ENCODE measurements at places on chromosomes 1 and 21.
A peak's percentile ranks its signal among the peaks of the same experiment; 100 is the strongest.

- H3K27ac ChIP-seq = no peak overlapping the region
- H3K4me1 ChIP-seq = peaks cover 10% of the 10 kb centered on the region
- no peaks in the 10 kb centered on the region for H3K27me3 ChIP-seq
- DNase-seq = no peak
Observed at GRCh38 chr21:31604591-31605190, 54.8 kb upstream of the SOD1 start.

- H3K27ac ChIP-seq = no peak overlapping the region
- H3K4me1 ChIP-seq = no peaks in the 10 kb centered on the region
- no peak for DNase-seq
- no peaks in the 10 kb centered on the region for H3K36me3 ChIP-seq
Observed at GRCh38 chr1:200290010-200290685, 119.7 kb downstream of the ZNF281 start.

- H3K4me3 ChIP-seq = no peak overlapping the region
- no peaks in the 10 kb centered on the region for H3K36me3 ChIP-seq
- H3K27me3 ChIP-seq = peaks cover 4% of the 10 kb centered on the region
Observed at GRCh38 chr1:168720839-168721238, 8.2 kb downstream of the DPT start.

DNA sequence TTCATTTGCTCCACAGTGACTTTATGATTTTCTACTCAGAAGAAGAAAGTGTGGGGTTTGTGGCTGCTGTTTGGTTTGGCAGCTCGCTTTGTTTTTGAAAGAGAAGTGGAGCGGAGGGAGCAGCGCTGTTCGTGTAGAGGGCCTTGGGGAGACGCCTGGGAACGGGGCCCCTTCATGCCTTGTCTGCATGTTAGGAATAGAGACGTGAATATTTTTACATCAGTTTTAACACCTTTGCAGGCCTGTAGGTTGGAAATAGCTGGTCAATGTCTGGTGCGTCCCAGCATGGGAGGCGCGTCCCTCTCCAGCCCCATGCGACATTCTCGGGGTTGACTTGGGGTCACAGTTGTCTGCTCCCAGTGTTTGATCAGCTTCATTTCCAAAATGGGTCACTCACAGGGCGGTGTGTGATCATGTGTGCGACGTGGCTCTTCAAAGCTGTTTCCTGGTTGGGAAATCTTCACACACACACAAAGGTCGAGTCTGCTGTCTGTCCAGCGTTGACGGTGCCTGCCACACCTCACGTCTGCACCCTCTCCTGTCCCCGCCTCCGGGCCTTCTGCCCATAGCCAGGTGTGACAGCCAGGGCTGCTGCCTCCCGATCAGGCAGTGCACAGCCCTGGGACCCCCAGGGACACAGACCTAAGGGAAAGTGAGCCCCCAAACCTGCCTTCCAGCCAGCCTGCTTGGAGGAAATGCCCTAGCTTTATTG is 149.2 kb downstream of the PSMG1 start:
- H3K27ac ChIP-seq = peak overlapping the region; percentile 18
- DNase-seq = no peak
- H3K27me3 ChIP-seq = peaks cover 7% of the 10 kb centered on the region
- H3K4me1 ChIP-seq = peaks cover 53% of the 10 kb centered on the region
- no peaks in the 10 kb centered on the region for H3K36me3 ChIP-seq

DNA sequence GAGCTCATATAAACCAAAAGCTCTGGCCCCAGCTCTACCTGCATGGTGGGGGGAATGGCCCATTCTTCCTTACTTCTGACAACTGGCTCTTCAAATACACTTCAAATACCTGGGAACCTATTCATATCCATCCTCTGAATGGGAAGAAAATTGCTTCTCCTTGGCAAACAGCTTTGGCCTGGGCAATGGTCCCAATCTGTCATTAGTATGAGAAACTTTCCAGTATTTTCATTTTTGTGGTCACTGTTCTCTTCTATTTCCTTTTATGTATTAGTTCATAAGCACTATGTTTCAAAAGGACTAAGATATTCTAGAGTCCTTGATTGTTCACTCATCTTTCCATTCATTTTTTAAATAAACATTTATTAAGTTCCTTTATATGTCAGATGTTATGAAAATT is 5.2 kb upstream of the HSD3B2 start:
- no peaks in the 10 kb centered on the region for H3K4me1 ChIP-seq
- H3K4me3 ChIP-seq = no peak overlapping the region
- no peak for DNase-seq
- H3K27ac ChIP-seq = no peak overlapping the region
- H3K27me3 ChIP-seq = peaks cover 4% of the 10 kb centered on the region

- no peaks in the 10 kb centered on the region for H3K36me3 ChIP-seq
- H3K27me3 ChIP-seq = no peaks in the 10 kb centered on the region
- no peak overlapping the region for H3K27ac ChIP-seq
- no peak overlapping the region for H3K4me3 ChIP-seq
- DNase-seq = no peak
- peaks cover 13% of the 10 kb centered on the region for H3K4me1 ChIP-seq
Observed at GRCh38 chr1:25526753-25527152, 16.7 kb upstream of the LDLRAP1 start.

DNA sequence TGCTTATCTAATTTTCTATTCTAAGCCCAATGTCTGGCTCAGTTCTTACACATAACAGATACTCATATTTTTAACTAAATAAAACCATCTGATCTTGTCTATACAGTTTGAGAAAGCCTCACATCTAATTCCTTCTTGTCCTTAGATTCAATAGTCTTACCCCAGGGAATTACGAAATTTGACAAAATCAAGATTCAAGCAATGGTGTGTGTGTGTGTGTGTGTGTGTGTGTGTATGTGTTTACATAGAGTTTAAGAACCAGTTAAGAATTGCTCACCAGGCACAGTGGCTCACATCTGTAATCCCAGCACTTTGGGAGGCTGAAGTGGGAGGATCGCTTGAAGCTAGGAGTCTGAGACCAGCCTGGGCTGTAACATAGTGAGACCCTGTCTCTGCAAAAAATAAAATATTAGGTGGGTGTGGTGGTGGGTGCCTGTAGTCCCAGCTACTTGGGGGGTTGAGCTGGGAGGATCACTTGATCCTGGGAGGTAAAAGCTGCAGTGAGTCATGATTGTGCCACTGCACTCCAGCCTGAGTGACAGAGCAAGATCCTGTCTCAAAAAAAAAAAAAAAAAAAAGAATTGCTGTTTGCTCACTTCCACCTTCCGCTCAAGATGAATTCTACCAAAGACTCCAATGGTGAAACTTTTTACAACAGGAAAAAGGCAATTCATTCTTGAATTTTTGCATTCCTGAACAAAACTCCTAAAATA is 6.2 kb downstream of the WDR64 start:
- no peak for DNase-seq
- no peaks in the 10 kb centered on the region for H3K4me1 ChIP-seq
- no peaks in the 10 kb centered on the region for H3K36me3 ChIP-seq
- H3K27ac ChIP-seq = no peak overlapping the region
- no peak overlapping the region for H3K4me3 ChIP-seq

DNA sequence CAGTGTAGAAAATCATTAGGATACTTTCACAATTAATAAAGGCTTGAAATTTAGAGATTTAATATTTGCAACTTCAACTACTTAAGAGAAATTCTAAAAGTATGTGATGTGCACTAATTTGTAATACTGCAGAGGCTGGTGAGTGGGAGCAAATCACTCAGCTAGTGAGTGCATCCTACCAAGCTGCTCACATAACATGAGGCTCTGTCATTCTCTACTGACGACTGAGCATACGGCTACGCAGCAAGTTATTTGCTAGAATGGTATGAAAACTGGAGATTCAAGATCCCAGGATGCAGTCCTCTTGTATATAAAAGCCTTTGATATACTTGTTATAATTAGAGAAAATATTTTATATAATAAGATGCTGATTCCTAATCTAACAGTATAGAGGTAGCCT is 90.1 kb downstream of the ATP1B1 start:
- DNase-seq = no peak
- H3K4me1 ChIP-seq = peaks cover 6% of the 10 kb centered on the region
- H3K4me3 ChIP-seq = no peak overlapping the region
- H3K27ac ChIP-seq = no peak overlapping the region
- H3K36me3 ChIP-seq = peaks cover 6% of the 10 kb centered on the region

GRCh38 chr1:2022063-2022770 is 3.1 kb downstream of the GABRD start:
- H3K4me1 ChIP-seq = no peaks in the 10 kb centered on the region
- peaks cover 56% of the 10 kb centered on the region for H3K27me3 ChIP-seq
- no peaks in the 10 kb centered on the region for H3K36me3 ChIP-seq
- H3K27ac ChIP-seq = no peak overlapping the region

DNA sequence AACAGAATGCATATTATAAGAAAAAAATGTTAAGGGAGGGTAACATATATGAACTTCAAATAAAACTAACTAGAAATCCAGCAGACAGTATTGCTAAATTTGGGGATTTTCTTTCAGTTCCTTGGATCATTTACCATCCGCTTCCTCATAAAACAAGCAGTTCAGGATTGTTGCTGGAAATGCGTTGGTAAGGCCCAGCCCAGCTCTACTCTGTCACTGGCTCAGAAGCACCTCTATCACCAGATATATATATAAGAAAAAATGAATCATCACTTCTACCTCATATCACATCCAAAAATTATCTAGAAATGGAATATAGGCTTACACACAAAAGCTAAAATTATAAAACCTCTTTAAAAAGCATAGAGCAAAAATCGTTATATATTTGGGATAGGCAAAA is 28.2 kb upstream of the COG2 start:
- H3K27me3 ChIP-seq = peaks cover 2% of the 10 kb centered on the region
- H3K4me3 ChIP-seq = no peak overlapping the region
- H3K27ac ChIP-seq = no peak overlapping the region
- H3K36me3 ChIP-seq = no peaks in the 10 kb centered on the region
- H3K4me1 ChIP-seq = peaks cover 17% of the 10 kb centered on the region
- no peak for DNase-seq

DNA sequence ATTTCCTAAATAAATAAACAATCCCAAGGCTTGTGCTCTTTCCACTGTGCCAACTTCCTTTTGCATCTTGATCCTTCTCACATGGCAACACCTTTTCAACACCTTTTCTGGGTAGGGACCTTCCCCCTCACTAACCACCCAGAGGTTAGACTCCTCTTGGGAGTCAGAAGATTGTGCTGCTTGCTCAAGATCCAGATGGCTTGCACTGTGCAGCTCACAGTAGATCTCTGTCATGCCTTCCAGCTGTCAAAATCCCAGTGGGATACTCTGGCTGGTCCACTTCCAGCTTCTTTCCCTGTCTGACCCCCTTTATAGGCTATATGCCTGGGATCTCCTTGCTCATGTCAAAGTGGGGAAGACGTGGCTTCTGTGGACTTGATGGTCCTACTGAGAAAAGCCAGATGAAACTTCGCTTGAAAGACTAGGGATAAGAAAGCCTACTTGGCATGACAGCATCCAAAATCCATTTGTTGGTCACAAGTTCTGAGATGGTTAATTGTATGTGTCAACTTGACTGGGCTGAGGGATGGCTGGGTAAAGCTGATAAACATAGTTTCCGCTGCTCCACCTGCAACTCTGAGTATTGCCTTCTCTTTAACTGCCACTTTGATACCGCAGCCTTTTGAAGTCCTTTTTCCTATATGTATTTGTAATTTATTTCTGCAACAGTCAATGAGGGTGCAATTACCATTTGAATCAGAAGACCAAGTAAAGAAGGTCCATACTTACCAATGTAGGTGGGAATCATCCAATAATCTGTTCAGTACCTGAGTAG is 74.5 kb downstream of the S1PR1 start:
- no peak for DNase-seq
- peaks cover 27% of the 10 kb centered on the region for H3K4me1 ChIP-seq
- peaks cover 23% of the 10 kb centered on the region for H3K27me3 ChIP-seq

DNA sequence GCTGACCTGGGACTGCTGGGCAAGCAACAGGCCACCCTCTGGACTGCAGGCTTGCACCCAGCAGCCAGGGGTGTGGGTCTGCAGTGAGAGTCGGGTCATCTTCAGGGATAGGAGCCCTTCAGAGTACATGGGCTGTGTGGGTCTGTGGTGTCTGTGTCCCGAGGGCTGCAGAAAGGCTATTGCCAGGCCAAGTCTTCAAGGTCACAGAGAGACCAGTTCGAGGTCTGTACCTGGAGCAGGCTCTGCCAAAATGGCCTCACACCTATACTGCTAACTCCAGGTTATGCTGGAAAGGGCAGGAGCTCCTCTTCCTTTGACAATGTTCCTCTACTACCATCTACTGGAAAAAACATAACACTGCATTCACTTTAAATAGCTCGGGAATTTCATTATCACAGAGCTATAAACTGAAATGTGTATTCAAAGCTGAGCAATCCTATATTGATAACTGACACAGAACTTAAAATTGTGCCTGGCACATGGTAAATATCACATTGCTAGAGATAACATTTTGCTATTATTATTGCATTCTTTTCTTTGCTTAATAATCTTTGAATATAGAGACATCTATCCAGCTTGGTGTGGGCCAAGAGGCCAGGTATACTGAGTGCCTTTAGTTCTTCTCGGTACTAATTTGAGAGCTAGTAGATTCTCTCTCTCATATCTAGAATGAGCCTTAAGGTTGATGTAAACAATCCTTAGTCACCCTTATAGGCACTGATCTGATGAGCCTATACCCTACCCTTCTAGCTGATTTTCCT is 6.9 kb upstream of the DNAH14 start:
- no peak overlapping the region for H3K27ac ChIP-seq
- H3K36me3 ChIP-seq = no peaks in the 10 kb centered on the region
- no peaks in the 10 kb centered on the region for H3K27me3 ChIP-seq

DNA sequence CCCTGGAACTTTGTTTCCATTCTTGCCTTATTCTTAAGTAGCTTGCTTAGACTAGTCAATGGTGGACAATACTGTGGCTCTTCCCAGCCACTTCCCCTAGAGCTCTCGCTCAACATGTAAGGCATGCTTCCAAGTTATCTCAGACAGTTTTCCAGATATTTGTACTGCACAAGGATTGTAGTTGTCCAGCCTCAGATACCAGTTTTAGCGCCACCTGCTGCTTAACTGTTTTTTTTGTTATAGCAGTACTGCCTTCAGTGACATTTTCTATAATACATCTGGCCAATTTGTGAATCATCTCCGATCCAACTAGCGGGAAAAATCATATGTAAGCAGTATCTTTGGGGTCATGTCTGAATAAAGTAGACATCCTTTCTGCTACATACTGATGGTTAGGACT is 346.7 kb upstream of the ADGRL4 start:
- H3K27ac ChIP-seq = no peak overlapping the region
- peaks cover 7% of the 10 kb centered on the region for H3K27me3 ChIP-seq
- peaks cover 5% of the 10 kb centered on the region for H3K4me1 ChIP-seq
- no peak for DNase-seq
- H3K36me3 ChIP-seq = no peaks in the 10 kb centered on the region
- H3K4me3 ChIP-seq = no peak overlapping the region

DNA sequence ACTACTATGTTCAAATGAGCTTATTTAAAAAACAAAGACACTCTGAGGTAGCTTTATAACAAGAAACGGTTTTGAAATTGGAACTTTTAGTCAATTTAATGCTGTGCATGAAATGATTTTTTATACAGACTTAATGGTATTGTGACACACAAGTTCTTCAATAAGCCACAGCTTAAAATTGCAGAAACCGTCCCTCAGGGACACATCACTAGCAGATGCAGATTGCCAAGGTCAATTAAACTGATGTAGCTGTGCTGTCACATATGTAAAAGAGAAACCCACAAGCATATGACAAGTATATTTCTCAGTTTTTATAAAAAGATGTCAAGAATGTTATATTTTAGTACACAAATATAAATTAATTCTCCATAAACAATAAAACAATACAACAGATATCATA is 366.9 kb downstream of the DPYD start:
- H3K27ac ChIP-seq = no peak overlapping the region
- no peak for DNase-seq
- no peaks in the 10 kb centered on the region for H3K36me3 ChIP-seq
